LHCN-M2 (cell line): ENCODE measurements at places on chromosomes 3 and 15.
A peak's percentile ranks its signal among the peaks of the same experiment; 100 is the strongest.

DNA sequence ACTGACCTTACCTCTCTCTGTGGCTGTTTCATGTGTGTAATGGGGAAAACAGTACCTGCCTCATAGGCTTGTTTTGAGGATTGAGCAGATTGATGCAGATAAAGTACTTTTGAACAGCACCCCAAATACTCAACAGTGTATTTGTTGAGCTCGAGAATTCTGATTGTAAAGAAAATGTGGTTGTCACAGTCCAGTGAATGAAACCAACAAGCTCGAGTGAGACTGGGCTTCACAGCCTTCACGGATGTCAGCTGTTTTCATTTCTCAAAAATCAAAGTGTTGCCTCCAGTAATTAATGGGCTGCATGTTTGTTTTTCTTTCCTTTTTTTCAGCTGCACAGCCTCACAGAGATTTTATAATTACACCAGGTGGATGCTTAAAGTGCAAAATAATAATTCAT, 43.7 kb downstream of the PARP15 start:
- DNase-seq: no peak

GRCh38 chr15:66931768-66932633, 133.4 kb upstream of the SMAD3 start:
- peak; percentile 86 for DNase-seq

DNA sequence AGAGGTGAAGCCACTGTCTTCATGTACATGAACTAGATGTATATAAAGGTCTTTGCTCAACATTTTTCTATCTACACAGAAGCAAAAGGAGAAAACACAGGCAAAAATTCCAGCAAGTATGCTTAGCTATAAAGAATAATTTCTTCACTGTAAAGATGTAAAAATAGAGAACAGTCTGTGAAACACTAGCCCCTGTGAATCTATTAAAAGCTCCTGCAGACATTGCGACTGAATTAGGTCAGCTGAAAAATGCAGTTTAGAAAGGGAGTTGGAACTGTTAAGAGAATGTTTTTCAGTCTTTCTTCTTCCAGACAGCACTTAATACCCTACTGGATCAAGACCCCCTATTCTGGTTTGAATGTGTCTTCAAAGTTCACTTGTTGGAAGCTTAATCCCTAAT, 291.5 kb downstream of the KBTBD8 start:
- no peak for DNase-seq

DNA sequence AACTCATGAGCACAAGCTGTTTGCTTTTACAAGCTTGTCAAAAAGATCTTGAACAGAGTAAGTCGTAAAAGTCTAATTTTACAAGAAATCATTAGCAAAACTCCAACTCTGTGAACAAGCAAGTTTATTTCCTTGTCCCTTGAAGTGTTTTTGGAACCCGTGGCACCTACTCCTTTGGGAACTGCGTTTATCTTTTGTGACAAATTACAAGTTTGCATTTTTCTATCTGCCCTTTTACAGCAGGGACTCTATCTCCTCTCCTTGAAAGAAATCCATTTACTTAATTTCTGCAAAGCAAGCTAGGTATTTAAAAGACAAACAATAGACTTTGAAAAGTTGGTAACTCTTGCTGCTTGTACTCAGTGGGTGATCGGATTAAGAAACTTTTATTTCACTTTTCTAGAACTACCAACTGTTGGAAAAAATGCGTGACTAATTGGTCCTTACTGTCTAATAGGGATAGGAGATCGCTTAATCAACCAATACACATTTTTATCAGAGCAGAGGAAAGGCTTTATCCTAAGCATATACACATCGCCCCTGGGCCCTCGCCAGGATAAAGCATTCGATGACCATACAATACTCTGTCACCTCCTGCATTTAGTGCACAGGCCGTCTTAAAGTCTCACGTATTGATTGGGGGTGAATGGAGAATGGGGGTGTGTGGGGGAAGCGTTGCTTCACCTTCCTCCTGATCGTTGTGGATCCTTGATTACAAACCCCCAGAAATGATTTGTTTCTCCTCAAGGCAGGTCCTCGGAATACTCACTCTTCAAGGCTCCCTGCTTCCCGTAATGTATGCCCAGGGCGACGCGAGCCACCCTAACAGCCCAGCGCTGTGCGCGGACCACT, 1.7 kb downstream of the PRTG start:
- DNase-seq: no peak

GRCh38 chr3:147305533-147306250, 100.7 kb downstream of the ZIC4 start:
- no peak for DNase-seq

- DNase-seq: no peak
Measured at GRCh38 chr3:22450786-22451400, 699.9 kb upstream of the ZNF385D start.

- no peak for DNase-seq
Measured at GRCh38 chr3:49910409-49911123, 6.9 kb upstream of the MST1R start.

DNA sequence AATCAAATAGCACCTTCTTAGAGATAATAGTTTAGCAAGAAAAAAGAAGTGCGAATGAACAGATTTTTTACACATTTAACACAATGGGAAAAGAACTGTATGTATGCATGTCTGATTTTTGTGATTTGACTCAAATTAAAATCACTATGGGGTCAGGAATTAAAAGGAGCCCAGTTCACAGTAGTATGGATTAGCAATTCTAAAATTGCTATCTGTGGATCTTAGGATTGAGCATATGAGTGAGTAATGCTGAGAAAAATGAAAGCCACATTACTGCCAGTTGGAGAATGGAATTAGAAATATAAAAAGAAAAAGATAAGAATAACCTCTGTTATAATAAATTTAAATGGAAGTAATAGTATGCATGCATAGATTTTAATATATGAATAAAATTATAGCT, 386.8 kb upstream of the PLSCR5 start:
- DNase-seq: no peak

- no peak for DNase-seq
Measured at GRCh38 chr15:90271459-90272166, 6.1 kb downstream of the NGRN start.

DNA sequence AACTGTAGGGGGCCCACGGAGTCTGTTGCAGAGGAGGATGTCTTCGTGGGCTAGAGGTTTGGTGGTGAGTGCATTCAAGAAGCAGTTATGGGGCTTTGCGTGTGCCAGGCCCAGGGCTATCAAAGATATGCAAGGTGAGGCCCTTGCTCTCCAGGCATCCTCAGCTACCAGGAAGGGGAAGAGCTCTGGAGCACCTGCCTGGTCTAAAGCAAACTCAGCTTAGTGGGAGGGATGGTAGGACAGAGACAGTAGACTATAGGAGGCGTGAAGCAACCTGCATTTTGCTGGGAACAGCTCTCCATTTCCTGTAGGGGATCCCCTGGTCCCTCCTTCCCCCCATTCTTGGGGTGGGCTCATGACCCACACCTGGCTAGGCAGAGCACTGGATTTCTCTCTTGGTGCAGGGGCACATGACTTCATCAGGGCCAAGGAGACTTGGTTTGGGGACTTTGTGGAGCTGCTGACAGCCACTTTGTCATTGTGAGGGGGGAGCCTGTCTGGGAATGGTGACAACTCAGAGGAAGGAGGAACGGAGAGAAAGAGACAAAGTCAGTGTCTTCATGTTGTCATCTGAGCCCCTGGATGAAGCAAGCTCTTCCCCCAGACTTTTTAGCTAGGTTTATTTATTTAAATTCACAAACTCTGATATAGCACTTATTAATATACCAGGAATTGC, 8.6 kb upstream of the EEFSEC start:
- DNase-seq: no peak

DNA sequence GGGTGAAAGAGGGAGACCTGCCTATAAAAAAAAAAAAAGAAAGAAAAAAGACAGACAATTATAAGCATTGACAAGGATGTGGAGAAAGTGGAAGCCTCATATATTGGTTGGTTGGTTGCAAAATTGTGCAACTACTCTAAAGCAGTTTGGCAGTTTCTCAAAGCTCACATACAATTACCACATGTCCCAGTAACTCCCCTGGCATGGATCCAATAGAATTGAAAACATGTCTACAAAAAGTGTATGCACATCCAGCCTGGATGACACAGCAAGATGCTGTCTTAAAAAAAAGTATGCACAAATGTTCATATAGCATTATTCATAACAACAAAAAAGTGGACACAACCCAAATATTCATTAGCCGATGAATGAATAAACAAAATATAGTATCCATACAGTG, 19.5 kb downstream of the SETMAR start:
- DNase-seq: peak; percentile 64

GRCh38 chr3:186642014-186642413, 1.8 kb downstream of the FETUB start:
- DNase-seq: no peak

GRCh38 chr3:171772427-171773056, 37.7 kb downstream of the PLD1 start:
- peak; percentile 57 for DNase-seq

- peak; percentile 69 for DNase-seq
Measured at GRCh38 chr3:11059090-11059798, 66.7 kb downstream of the SLC6A1 start.

DNA sequence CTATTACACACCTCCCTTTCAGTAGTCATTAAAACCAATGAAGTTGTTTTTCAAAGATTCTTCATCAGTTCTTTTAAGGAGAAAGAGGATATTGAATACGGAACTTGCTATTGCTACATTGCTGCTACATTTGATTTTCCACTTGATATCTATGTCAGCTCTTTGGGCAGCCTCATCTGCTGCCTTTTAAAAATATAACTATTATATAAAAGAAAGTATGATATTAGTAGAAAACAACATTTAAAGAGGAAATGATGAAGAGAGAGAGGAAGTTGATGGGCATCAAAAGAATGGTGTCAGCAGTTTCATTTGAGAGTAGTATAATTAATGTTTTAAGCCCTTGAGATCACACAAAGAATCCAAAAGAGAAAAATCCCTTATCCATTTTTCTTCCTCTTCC, 171.4 kb downstream of the NFKBIZ start:
- no peak for DNase-seq

DNA sequence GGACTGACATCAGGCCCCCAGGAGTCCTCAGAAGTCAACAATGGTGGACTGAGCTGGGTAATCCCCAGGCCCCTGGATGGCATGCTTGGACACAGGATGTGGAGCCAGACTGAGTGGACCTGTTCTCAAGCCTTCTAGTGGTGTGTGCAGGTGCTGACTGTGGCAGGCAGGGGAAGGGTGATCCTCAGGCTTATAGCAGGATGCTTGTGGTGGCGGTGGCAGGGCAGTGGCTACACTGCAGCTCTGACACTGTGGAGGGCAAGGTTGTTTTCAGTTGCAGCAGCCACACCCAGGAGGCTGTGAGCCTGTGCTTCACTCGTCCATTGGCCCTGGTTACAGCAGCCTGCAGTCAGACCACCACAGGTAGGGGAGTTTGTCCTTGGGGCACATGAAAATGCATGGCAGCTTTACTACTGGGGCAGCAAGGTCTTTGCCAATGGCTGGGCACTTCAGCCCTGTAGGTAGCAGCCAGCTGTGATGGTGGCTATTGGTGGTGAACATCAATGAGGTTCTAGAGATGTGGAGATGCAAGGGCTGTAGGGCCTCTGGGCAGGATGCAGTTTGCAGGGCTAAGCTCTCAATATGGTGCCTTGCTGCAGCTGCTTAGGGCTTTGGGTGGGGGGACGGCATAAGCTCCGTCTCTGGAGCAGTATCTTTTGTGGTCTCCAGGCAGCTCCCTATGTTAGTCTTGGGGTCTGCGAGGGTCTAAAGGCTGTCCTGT, 17.5 kb upstream of the MYO5A start:
- DNase-seq: no peak

DNA sequence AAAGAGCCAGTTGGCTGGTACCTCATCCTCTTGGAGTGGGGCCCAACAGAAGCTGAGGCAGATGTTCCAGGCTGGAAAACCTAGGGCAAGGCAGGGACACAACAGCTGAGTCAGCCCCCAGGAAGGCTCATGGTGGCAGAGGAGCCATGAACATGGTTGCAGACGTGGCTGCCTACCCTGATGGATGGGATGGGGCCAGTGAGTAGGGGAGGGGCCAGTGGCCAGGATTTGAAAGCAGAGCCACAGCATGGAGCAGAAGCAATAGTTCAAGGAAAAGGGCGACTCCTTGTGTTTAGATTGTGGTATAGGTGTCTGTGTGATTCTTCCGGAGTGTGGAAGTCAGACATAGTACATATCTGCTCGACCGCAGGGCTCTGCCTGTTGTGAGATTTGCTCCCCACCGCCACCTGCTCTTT, 24.2 kb downstream of the PXYLP1 start:
- DNase-seq: peak; percentile 48

- no peak for DNase-seq
Measured at GRCh38 chr15:29071232-29071881, 185.6 kb downstream of the APBA2 start.

GRCh38 chr3:9244495-9245183, 4.8 kb downstream of the SRGAP3 start:
- DNase-seq: no peak

DNA sequence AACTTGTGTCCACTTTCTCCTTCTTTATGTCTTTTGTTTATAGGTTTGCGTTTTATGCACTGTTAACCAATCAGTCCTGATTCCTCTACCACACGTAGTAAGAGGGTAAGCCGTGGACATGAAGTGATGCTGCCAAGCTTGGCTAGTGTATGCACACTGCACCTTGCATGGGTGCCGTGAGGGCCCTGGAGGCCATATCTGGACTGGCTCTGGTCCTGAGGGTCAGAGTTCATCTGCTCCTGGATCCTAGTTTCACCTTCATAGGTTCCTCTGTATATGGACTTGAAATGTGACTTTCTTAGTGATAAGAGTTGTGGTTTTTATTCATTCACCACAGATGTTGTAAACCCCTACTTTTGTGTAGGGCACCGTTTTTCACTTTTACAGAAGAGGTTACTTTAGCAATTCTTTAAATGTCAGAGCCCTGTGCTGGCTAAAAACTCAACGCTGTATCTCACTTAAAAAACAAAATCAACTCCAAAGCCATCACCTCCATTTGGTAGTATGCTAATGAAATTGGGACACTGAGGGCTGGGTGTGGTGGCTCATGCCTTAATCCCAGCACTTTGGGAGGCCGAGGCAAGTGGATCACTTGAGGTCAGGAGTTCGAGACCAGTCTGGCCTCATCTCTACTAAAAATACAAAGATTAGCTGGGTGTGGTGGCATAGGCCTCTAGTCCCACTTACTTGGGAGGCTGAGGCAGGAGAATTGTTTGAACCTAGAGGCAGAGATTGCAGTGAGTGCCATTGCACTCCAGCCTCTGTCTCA, 22.9 kb downstream of the SIAH2 start:
- no peak for DNase-seq

GRCh38 chr3:130688697-130689470, 57.7 kb downstream of the PIK3R4 start:
- no peak for DNase-seq

GRCh38 chr3:122100083-122100482, 44.9 kb downstream of the CD86 start:
- DNase-seq: no peak

DNA sequence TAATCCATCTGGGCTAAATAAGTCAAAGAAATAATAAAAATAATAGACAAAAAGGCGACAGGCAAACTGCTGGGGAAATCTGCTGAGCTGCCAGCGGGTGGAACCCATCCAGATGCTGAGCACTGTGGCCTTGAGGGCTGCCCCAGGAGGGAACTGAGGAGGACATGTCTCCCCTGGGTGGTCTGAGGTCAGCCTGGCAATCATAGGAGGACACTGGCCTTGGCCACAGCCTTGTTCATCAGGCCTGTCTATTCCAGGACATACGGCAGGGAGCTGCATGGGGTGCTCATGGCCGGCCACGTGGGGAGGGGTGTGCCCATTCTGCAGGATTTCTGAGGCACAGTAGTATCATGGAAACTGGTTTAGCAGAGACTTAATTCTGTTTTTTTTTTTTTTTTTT, 21.5 kb upstream of the SNRPA1 start:
- DNase-seq: no peak

- no peak for DNase-seq
Measured at GRCh38 chr3:13158871-13159270, 85.6 kb upstream of the IQSEC1 start.

GRCh38 chr3:148727231-148727630, 29.5 kb downstream of the AGTR1 start:
- DNase-seq: peak; percentile 68
